ENCODE measurements at places on chromosomes 11 and 22. TPM values are rescaled to one million over a fixed set of nuclear protein-coding genes. Genes with fewer than 3 reads are reported as not detected.

Gene MUC5B
- not detected for total RNA-seq

Gene CD3E
- total RNA-seq, result not detected

Gene POU2AF3
- total RNA-seq, result not detected

- DNase-seq, result no peak
These were observed 13.9 kb downstream of the OTUB1 start for GRCh38 chr11:64000026-64000739.

DNA sequence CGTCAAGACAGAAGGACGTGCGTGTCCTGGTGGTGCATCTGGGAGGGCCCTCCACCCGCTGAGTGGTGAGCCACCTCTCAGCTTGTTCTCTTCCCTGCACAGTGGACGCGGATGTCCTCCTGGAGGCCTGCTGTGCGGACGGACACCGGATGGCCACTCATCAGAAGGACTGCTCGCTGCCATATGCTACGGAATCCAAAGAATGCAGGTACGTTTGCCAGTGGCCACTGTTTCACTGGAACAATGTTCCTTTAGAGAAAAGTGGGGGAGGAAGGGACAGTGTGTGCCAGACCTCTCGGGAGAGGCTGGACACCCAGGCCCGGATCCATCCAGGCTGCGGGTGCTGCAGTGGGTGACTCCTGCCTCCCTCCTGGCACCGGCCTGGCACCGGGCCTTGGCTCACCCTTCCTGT is 15.9 kb downstream of the FBLN1 start:
- DNase-seq, result peak; percentile 36

- peak; percentile 2 for DNase-seq
These were observed 18.4 kb downstream of the OR2AT4 start for GRCh38 chr11:75078233-75078632.

- DNase-seq, result no peak
These were observed 74.9 kb downstream of the RPL27A start for GRCh38 chr11:8757533-8757932.
